ENCODE measurements at places on chromosomes 7 and 10.

DNA sequence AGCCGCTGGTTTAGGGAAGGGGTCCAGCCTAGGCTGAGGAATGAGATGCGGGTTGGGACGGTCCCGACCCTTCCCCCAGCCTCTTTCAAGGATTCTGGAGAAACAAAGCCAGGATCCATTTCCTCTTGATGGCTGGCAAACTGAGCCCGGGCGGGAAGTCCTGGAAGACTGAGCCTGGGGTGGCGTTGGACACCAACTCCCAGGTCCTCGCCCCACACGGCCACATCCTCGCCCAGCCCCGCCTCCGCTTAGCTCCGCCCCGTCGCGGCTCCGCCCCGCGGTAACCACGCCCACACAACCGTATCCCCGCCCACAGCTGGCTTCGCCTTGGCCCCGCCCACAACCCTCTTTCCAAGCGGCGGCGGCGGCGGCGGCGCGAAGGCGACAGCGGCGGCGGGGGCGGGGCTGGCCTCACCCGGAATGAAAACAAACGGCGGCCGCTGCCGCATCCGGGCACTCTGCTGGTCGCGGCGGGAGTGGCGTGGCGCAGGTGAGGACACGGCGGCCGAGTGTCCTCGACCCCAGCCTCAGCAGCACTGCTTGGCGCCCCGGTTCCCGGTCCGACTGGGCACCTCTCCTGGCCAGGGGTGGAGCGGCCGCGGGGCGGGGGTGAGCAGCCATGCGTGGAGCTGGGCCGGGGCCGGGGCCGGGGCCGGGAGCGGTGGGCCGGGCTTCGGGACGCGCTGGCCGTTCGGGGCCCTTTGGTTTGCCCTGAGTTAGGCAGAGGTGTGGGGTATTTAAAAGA is at the start of gene NUB1:
NUB1 (plus strand) TSS at position 456 of the 745 bp plus-strand sequence. CDS start 3,538 bp downstream, outside the sequence.
- peak; percentile 89 for DNase-seq

- no peak for DNase-seq
Measured at GRCh38 chr10:85256481-85256880, 928.1 kb downstream of the CCSER2 start.

- DNase-seq: no peak
Measured at GRCh38 chr7:70539205-70539604, 592.7 kb upstream of the GALNT17 start.

DNA sequence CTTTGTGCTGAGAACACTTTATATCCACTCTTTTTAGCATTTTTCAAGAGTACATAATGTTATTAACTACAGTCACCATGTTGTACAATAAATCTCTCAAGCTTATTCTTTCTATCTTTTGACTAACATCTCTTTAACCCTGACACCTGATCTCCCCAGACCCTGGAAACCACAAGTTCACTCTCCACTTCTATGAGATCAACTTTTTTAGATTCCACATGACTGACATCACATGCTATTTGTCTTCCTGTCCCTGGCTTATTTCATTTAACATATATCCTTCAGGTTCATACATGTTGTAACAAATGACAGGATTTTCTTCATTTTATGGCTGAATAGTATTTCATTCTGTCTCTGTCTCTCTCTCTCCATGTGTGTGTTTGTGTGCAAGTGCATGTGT is 15.5 kb downstream of the SLC13A1 start:
- DNase-seq: no peak

DNA sequence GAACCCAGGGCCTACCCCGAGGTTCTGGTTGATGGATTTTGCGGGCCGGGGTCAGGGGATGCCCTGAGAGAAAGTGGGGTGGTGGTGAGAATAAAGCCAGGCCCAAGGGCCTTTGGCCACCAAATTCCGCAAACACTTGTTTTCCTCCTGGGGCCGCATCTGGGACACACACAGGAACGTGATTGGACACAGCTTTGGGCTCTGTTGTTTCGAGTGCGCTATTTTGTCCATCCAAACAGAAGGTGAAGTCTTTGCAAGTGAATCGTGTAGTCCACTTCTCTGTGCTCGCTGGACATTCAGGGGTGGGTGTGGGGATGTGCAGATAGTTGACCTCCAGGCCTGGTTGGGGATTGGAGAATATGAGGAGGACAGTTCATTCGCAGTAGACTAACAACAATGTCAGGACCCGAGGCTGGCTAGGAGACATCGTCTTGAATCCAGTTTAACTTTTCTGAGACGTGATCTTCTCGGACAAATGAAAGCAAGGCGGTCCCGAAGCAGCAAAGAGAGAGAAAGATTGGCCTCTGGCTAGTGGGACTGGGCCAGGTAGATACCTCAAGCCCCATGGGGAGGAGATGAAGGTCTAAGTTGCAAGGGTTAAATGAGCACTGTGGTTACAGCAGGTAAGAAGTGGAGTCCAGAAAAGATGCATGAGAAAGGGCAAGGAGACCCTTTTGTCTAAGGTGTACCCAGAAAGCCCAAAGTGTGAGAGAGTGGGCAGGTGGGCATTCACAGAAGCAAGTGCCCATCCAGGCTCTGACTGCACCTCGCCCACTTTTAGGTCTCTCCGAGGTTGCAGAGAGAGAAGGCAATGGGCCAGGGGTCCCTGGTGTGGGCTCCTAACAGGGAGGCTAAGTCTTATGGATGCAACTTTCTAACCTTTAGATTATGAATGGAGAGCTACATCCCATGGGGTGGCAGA is 764 bp upstream of the FAM131B start:
- DNase-seq: no peak

DNA sequence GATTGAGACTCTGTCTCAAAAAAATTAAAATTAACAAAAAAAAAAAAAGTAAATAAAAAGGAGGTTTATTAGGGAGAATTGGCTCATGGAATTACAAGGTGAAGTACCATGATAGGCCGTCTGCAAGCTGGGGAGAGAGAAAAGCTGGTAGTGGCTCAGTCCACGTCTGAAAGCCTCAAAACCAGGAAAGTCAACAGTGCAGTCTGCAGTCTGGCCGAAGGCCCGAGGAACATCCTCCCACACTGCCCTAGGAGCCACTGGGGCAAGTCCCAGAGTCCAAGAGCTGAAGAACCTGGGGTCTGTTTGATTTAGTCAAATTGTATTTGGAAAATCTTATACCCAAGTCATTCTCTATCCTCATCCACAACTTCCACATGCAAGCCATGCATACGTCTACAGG is 59.0 kb upstream of the RAB18 start:
- DNase-seq: no peak

DNA sequence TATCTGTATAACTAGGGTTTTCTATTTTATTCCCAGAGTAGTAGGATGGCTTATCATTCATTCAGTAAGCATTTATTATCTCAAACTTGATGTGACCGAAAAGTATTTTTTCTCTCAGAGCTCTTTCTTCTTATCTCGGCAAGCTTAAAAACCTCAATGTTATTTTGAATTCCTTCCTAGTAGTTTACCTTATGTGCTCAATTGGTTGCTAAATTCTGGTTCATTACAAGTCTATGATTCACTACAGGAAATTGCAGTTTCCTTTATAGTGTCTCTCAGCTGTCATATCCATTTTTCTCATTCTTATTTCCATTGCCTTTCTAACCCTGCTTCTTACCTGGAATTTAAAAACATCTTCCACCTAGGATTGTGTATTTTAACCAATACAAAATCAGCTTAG is 12.6 kb upstream of the ICA1 start:
- no peak for DNase-seq

GRCh38 chr7:72058579-72058978 is 353.6 kb downstream of the CALN1 start:
- no peak for DNase-seq

DNA sequence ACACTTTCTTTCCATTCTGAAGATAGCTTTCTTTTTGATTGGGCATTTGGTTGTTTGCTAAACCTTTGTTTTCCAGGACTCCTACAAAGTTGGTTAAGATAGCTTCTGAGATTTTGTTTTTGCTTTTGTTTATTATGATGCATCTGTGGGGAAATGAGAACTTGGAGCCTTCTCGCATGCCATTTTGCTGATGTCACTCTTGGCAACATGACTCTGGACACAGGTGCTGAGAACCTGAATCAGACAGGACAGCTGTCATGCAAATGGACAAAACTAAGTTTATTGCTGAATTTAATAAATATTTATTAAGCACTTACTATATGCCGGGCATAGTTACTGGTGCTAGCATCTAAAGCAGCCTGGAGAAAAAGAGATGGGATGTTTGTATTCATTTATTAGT is 274.1 kb downstream of the ZEB1 start:
- no peak for DNase-seq

DNA sequence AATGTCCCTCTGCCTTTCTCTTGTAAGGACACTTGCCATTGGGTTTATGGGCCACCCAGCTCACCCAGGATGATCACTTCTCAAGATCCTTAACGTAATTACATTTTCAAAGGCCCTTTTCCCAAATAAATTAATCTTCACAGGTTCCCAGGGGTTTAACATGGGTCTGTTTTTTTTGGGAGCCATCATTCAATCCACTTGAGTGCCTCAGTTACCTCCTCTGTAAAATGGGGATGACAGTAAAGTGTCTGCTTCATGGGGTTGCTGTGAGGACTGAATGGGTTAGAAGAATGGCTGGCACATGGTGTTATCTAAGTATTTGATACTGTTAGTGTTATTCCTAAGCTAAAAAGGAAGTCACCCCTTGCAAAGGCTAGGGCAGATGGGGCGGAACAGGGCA is 7.4 kb downstream of the C10orf105 start:
- no peak for DNase-seq

GRCh38 chr7:141511676-141512396 is 39.4 kb upstream of the AGK start:
- no peak for DNase-seq

GRCh38 chr7:119105381-119105780 is 880.9 kb downstream of the ANKRD7 start:
- no peak for DNase-seq

- peak; percentile 37 for DNase-seq
Measured at GRCh38 chr10:6667679-6668270, 87.7 kb upstream of the PRKCQ start.

DNA sequence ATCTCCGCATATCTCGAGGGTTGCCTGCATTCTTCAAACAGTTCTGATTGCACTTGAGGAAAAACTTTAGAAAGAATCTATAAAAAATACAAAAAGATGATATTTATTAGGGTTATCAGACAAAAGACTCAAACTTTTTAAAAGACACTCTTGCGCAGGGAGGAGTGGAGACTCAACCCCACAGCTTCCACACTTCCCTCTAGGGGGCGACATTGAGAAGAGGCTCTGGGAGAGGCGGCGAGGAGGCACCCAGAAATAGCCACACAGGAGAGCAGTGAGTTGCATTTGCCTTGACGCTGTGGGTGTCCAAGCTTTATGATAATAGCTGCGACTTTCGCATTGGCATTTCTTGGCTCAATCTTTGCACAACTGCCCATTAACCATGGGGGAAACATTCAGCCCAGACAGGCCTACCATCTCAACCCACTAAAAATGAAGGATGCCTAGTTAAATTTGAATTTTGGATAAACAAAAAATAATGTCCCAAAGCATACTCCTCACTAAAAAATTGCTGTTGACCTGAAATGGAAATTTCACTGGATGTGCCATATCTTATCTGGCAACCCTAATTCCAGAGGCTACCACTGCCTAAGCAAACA is 86.2 kb downstream of the EBF3 start:
- DNase-seq: peak; percentile 30

- peak; percentile 10 for DNase-seq
Measured at GRCh38 chr7:40604601-40605438, 470.0 kb downstream of the SUGCT start.

GRCh38 chr10:15172306-15172840 is 3.9 kb upstream of the NMT2 start:
- no peak for DNase-seq

DNA sequence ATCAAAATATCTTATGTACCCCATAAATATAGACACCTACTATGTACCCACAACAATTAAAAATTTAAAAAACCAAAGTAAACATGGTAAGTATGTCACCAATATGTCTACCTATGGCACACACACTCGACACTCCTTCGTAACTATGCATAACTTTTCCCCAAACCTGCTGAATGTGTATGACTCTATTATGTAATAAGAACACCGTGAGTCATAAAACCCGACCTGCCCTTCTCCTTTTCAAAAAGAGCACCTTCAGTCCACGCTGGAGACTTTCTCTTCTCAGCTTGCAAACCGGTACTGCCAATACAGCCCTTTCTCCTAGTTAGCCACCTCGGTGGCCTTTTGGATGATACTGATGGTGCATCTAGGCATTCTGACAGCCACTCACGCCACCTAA is 186.3 kb downstream of the PRPF18 start:
- DNase-seq: no peak

GRCh38 chr10:27372095-27372494 is 131.5 kb upstream of the ACBD5 start:
- DNase-seq: no peak

- DNase-seq: no peak
Measured at GRCh38 chr10:12826800-12827372, 174.6 kb downstream of the CCDC3 start.

GRCh38 chr10:14153570-14154055 is 177.1 kb downstream of the FRMD4A start:
- no peak for DNase-seq

GRCh38 chr10:116082206-116082605 is 190.8 kb downstream of the GFRA1 start:
- DNase-seq: no peak

DNA sequence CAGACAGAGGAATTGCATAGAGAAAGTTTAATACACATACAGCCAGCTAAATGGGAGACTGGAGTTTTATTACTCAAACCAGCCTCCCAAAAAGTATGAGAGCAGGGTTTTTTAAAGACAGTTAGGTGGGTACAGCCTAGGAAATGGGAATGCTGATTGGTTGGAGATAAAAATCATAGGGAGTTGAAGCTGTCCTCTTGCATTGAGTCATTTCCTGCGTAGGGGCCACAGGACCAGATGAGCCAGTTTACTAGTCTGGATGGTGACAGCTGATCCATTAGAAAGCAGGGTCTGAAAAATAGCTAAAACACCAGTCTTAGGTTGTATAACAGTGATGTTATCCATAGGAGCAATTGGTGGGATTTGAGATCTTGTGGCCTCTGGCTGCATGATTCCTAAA is 76.1 kb upstream of the POM121L12 start:
- DNase-seq: no peak

DNA sequence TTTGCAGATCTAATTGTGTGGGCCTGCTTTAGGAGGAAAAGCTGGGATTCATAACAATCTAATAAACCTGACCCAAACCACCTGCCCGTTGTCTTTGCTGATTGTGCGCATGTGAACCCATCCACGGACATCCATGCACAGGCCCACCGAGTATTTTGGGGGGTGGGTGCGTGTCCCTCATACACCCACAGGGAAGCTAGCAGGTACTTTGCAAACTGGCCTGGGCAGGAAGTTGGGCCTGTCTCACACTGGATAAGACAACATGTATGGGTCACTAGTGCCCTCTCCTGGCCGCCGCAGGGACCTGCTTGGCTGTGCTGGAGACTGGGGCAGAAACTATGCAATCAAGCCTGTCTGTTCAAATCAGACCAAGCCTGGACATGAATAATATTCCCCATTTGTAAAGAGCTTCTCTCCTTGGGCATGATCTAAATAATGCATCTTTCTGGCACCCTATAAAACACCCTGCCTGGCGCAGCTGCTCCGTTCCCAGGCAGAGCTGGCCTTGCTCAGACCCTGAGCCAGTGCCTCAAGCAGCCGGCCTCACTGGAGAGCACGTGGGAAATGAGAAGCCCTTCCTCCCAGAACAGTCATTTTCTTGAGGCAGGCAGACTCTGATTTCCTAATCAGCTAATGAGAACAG is 15.8 kb downstream of the ECHDC3 start:
- peak; percentile 85 for DNase-seq
